ENCODE measurements at places on chromosomes 4 and X.

DNA sequence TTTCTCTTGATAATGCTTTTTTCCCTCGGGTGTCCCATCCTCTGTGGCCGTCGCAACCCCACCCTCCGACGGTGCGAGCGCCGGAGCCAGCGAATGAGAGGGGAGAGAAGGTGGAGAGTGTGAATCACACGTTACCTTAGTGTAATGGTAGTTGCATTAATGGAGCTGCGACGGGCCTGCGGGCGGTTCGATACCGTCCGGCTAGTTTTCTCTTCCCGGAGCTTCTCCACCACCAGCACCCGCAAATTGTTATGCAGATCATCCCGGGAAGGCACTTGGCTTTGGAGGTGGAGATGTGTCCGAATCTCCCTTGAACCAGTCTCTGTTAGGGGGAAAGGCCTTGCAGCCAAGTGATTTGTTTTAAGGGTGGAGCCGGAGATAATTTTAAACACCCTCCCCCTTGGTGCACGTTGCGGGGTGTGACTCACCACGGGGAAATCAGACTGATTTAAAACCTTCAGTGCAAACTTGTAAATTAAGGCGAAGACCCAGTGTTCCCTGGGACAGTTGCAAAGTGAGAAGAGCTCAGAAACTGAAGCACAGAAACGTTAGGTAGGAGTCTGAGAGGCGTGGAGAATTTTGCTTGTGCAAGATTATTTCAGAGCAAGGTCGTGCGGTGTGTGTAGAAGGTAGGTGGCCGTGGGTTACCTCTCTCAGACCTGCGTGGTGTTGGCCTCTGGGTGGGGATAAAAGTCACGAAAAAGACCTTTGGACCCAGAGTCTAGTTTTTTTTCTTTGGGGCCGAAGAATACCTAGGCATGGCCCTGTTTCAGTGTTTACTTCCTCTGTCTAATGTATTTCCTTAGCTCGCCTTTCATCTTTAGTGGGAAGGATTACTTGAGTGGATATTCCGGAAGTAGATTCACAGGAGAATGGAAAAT lies 1.3 kb downstream of the AFF1 start:
- peak; percentile 78 for DNase-seq

DNA sequence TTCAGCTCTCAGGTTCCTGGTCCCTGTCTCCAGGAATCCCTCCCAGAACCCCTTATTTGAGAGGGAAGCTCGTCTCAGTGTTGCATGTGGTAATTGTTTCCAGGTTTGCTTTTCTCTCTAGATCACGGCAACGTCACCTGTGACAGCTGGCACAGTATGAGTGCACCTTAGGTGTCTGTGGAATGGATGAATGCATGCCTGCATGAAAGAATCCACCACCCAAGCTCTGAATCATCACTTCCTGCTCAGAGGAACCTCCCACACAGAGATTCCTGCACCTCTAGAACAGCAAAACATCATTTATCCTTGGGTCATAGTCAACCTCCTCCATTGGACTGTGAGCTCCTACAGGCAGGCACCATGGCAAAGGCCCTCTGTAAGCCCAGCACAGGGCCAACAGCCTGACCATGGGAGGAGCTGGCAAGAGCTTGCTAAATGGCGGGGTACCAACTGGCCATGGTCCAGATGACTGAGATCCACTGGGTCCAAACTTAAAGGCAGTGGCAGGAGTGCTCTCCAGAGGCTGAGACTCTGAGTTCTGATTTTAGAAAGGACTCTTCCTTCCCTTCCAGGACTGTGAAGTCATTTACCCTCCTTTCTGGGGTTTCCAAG lies 116.2 kb downstream of the SLC2A9 start:
- DNase-seq = no peak

DNA sequence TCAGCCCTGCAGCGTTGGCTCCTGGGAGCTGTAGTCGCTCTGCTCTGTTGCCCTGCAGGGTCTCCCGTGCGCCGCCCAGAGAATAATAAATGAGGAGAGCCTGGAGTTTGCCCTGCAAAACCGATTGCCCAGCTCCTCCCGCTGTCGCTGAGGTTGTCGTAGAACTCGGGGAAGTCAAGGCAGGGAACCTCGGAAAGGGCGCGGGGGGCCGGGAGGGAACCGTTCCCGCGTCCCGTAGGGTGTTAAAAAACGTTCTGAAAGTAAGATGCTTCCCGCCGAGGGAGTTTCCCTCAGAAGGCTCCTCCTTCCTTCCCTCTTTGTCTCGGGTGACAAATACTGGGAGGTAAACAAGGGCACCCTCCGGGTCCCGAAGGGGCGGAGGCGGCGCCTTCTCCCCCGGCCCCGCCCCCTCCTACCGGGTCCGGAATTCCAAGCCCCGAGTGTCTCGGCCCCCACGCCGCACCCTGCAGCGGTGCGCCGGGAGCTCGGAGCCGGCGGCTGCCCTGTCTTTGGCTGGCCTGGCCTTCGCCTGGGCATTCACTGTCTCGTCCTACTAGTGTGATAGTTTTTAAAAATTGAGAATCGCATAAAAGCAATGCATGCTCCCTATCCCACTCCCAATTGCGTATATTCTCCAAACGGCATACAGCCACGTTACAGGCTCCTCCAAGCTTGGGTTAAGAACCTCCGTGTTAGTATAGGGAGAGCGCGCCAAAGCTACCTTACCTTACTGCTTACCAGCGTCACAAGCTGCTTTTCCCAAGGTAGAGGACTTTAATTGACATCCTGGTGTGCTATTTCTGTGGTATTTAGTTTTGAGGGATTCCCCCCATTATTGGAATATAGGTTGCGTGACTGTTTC lies 964 bp upstream of the HMGB2 start:
- peak; percentile 88 for DNase-seq

GRCh38 chr4:184163813-184164212 lies 53.9 kb downstream of the ENPP6 start:
- peak; percentile 73 for DNase-seq

- peak; percentile 14 for DNase-seq
Observed at GRCh38 chr4:74097631-74098426, 1.2 kb downstream of the CXCL2 start.

DNA sequence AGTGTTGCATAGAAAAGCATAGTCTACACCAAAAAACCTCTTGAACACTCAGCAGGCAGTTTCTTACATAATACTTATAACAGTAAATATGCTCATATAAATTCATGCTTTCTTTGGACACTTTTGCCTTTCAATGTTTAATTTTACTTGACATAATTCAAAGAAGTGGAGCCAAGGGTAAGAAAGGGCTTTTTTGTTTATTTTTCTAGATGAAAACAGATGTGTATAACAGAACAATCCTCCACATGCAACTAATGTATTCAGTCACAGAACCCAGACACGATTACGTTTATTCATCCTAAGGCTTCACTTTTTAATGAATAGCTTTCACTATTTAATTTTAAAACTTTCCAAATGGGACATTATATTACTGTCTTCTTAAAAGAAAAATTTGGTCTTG lies 58.0 kb upstream of the PTPN13 start:
- DNase-seq = no peak

DNA sequence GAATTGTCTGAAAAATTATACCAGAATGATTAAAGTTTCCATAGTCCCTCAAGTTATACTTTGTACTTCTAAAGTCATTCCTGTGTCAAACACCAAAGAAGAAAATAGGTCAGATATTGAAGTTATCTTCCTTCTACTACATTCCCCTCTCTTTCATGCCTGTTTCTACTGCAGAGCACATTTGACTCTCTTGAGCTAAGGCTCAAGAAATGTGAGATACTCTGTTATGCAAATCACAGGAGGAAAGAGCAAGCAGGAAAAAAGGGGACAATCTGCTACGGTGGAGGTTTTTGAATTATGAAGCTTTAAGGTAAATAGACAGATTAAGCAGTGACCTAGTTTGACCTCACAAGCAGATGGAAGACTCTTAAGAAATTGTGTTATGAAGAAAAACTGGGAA lies 198.9 kb upstream of the LDB2 start:
- no peak for DNase-seq

GRCh38 chr4:94826206-94826605 lies 68.5 kb downstream of the BMPR1B start:
- DNase-seq = no peak

DNA sequence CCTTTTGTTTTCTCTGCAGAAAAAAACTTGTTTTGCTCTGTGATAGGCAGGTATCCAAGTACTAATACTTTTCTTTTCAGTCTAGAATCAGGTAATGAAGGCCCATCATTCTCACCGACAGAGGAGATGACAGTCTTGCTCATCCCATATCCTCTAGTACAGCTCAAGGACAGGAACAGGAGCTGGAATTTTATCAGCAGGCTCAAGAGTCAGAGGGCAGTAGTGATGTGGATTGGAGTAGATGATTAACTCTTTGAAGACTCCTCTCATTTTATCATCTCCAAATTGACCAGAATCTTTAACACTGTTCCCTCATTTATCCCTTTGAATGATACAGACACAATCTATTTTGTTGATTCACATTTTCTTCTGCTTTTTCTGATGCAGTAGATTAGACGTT lies 162.7 kb downstream of the FRAS1 start:
- DNase-seq = no peak

GRCh38 chr4:39562792-39563191 lies 35.6 kb upstream of the UGDH start:
- DNase-seq = no peak

- peak; percentile 71 for DNase-seq
Observed at GRCh38 chr4:116539744-116540143, 545.6 kb downstream of the TRAM1L1 start.

DNA sequence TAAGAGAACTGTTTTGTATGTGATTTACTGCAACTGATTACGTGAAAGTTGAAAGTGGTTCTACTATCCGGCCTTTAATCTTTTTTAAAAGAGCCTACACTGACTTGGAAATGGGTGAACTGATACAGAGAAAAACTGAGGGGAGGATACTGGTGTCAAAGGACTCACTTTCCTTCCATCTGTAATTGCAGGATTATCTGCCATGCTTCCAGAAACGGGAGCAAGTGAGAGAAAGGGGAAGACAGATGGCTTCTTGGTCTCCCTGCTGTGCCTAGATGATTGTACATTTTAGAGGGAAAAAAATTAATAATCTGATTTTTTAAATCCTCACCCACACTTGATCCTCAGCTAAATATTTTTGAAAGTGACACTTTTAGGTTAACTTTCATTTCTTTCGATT lies 88.3 kb upstream of the GRID2 start:
- DNase-seq = no peak

DNA sequence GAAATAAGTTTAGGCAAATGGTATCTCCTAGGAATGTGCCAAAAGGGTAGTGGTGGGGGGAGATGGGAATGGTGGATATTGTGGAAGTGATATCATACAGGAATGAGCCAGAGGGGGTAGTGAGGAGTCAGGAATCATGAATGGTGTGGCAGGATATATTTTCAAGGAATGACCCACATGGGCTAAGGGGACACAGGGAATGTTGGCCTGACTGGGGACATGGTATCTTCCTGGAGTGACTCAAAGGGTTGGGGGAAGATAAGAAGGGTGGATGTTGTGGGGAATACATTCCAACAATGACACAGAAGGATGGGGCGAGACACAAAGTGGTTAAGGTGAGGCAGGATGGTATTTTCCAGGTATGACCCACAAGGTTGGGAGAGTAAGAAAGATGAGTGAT lies 60.6 kb downstream of the MAOA start:
- DNase-seq = no peak

DNA sequence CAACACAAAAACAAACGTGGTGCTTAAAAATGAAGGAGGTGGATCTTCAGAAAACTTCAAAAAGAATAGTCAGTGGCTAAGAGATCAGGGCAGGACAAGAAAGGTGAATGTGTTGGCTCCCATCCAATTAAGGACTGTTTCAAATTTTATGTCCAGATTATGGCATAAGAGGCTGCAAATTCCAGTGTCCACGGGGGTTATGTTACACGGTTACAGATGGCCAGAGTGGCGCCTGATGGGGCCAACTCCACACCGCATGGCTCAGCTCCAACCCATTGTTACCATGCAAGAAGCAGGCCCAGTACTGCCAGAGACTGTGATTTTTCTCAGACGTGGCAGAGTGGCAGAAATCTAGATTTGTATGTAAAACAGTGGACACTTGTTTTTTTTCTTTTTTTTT lies 168.4 kb upstream of the TENM3 start:
- DNase-seq = no peak

- DNase-seq = peak; percentile 53
Observed at GRCh38 chr4:168514249-168514852, 17.5 kb downstream of the PALLD start.

DNA sequence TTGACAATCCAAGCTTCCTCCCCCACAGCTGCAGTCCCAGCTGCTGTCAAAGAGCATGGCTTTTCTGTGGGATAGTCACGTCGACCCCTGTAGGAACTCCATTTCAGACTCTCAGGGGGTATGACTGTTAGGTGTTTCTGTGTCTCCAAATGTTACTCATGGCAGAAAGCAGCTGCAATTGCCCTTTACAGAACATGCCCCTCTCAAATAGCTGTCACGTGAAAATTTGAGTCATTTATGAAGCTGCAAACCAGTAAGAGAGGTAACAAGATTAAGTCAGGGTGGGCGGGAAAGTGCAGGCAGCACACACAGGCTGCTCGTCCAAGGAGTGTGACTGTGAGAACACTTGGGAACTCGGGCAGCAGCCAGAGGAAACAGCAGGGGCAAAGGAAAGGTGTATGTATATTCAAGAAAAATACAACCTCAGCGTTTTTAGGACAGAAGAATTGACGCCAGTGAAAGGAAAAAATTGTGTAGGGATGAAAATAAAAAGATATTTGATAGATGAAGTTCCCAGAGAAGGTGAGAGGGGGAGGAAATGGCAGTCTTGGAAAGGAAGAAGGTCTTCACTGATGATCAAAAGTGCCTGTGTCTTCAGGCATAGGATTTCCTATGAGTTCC lies 66.5 kb upstream of the TMEM184C start:
- no peak for DNase-seq

DNA sequence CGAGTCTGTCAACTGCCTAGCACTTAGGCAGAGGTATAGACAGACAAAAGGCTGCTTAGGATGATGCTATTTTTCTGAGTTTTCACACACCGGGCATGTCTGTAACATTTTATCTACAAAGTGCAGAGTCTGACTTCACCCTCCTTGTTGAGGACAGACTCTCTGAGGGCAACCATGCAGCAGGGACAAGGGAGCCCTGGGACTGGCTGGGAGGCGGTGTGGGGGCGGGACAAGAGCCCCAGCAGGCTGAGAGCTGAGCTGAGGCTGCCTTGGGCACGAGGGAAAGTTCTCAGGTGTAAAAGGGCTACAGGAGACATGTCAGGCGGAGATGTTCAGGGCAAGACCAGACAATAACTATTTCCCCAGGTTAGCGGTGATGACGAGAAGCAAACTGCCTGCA lies 81.6 kb downstream of the GATB start:
- no peak for DNase-seq

- DNase-seq = no peak
Observed at GRCh38 chr4:169199184-169199583, 71.6 kb downstream of the SH3RF1 start.

GRCh38 chrX:40474205-40474626 lies 106.6 kb upstream of the ATP6AP2 start:
- no peak for DNase-seq

GRCh38 chrX:65689377-65689776 lies 21.9 kb downstream of the MSN start:
- DNase-seq = no peak

Data from Kasumi-1 (cell line).